NCI-H345 (cell line): ENCODE measurements at places on chromosomes 4 and X.

DNA sequence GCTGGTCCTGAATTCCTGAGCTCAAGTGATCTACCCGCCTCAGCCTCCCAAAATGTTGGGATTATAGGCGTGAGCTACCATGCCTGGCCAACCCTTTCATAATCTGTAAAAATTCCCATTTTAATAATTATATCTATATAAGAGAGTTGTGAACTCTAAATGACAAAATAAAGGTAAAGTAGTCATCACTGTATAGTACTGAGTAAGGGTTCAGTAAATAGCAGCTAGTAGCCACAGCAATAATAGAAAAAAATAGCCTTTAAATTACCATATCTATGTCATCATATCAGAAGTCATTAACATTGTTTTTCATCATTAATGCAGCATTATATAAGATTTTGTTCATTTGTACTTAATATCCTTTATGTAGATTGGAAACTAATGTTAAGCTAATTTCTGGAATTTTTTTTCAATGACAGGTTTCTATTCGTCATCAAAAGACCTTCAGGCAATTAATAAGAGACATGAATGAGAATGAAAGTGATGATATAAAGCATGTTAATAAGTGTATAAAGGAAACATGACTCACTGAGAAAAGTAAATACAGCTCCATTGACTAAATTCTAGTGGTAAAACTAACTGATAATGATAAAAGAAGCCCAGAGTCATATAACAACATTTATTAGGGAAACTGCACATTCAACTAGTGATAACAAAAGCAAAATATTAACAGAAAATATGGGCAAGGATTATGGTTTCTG is 85.9 kb upstream of the UGT8 start:
- no peak for DNase-seq

- DNase-seq, result no peak
Measured at GRCh38 chr4:67874986-67875385, 8.8 kb downstream of the TMPRSS11D start.

DNA sequence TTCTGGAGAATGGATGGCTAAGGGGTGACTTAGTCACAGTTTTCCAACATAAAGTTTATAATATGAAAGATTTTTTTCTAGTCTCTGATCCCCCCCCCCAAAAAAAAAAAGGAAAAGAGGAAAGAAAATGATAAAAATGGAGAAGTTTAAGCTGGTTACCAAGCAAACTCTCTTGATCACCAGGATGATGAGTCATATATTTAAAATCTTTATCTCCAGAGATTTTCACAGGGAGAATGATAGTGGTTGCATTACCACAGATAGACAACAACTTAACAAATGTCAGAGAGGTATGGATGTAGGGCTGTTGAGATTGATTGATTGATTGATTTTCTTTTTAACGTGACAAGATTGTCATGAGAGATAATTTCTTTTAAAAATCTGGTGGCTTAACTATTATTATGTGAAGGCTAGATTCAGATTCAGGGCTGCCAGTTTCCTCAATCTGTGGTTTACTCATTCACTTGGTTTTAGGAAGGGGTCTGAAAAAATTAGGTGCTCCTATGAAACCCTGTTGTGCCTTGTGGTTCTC is 13.3 kb upstream of the TEX13C start:
- DNase-seq, result no peak

- DNase-seq, result no peak
Measured at GRCh38 chr4:147730333-147730732, 1.6 kb upstream of the ARHGAP10 start.

GRCh38 chr4:168852933-168853713 is 156.9 kb downstream of the CBR4 start:
- no peak for DNase-seq

DNA sequence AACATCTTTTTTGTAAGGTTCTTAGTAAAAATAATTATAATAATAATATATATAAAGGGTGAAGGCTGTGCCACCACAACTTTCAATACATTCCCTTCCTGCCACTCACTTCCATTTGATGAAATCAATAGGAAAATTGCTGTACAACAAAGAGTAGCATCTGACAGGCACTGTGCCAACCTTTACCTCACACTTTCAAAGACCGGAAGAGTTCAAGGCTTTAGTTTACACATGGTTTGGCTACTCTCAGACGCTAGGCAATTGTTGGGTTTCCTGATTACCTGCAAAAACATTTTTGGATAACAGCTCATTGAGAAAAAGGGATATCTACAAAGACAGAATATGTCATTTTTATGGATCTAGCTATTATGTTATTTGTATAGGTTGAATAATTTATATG is 5.5 kb upstream of the ING2 start:
- peak; percentile 41 for DNase-seq

- DNase-seq, result no peak
Measured at GRCh38 chrX:140525448-140525847, 20.6 kb upstream of the SOX3 start.

DNA sequence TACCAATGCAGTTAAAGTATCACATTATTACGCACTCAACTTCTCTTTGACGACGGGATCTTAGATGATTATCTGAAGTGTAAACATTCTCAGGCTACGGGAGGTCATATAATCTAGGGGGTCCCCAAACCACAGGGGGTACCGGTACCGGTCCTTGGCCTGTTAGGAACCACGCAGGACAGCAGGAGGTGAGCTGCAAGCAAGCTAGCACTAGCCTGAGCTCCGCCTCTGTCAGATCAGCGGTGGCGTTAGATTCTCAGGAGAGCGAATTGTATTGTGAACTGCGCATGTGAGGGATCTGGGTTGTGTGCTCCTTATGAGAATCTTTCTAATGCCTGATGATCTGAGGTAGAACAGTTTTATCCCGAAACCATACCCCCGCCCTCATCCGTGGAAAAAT is 20.6 kb upstream of the PRR27 start:
- no peak for DNase-seq

DNA sequence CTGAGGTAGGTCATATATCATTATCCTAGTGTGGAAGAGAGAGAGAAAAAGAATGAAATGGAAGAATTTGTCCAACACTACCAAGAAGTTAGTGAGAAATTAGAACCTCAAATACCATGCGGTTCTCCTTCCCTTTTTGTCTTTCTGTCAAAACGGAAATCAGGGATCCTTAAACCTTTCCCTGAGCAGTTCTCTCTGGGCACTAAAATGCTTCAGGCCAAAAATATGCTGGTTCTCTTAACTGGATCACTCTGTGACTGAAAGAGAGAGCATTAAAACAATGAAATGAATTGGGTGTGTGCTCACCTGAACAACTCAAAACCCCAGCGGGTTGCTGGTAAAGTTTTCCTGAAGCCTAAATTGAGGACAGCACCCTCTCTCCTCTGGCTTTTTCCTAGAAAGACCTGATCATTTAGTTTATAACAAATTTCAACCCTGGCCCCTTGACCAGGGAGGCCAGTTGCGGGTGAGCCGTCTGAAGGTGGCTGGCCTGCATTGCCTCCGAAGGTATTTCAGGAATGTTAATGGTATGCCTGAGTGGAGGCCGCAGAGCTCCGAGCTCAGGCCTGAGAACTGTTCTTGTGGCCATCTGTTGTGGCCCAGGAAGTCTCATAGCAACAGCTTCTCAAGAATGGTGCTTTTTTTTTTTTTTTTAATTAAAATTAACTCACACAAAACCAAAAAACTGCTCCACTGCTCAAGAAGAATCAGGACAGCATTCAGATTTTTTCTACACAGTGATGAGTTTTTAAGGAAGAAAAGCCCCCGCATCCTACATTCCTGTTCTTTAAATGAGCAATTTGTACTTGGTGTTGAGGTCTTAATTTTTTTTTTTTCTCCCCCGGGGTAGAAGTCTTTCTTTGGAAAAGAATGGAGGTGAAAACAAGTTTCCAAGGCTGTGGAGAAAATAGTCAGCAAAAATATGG is 155.1 kb downstream of the SHROOM3 start:
- DNase-seq, result no peak

- no peak for DNase-seq
Measured at GRCh38 chr4:138999666-139000065, 15.9 kb upstream of the NOCT start.

- DNase-seq, result no peak
Measured at GRCh38 chrX:10175319-10175871, 18.6 kb downstream of the CLCN4 start.

DNA sequence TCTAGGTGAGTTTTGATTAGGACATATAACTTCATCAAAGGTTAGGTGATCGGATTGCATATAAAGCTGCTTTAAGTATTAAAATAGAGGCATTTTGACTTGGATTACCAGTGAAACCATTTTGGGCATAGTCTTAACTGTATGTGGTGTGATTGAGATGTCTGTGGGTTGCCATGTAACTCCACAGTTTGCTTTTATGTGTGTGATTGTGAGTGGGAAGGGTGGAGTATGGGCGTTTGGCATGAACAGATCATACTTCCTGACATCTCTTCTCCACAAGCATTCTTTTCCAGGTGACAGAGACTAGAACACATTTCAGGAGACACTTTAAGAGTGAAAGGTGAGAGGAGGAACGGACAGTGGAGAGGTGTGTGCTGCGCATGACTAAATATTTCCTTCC is 136.1 kb downstream of the CEP135 start:
- no peak for DNase-seq

- DNase-seq, result no peak
Measured at GRCh38 chr4:40305328-40306170, 29.6 kb upstream of the CHRNA9 start.

GRCh38 chrX:103440621-103441020 is 64.3 kb downstream of the BEX3 start:
- DNase-seq, result no peak

- no peak for DNase-seq
Measured at GRCh38 chr4:81606801-81607501, 135.2 kb upstream of the RASGEF1B start.

GRCh38 chrX:151789179-151789800 is 54.7 kb downstream of the CNGA2 start:
- DNase-seq, result no peak

- peak; percentile 66 for DNase-seq
Measured at GRCh38 chrX:10620121-10620699, at the start of gene MID1. TSS of gene MID1 (minus strand) at chrX:10620585. CDS start at chrX:10567547, 53,038 bp downstream.

DNA sequence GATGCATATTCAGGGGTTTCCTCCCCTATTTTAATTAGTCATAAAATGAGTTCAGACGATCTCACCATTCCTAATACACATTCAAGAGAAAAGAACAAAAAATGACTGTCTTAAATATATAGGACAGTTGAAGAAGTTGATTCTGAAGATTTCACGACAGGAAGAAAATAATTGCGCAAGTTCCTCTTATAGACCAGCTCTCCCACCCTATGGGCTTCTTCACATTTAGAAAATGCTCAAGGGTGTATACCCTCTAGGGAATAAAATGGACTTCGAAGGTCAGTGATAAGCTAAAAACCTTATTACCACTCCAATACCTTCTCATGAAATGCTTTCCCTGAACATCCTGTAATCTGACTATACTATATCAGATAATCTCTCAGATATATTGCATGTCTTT is 149.2 kb upstream of the TEX13C start:
- no peak for DNase-seq

DNA sequence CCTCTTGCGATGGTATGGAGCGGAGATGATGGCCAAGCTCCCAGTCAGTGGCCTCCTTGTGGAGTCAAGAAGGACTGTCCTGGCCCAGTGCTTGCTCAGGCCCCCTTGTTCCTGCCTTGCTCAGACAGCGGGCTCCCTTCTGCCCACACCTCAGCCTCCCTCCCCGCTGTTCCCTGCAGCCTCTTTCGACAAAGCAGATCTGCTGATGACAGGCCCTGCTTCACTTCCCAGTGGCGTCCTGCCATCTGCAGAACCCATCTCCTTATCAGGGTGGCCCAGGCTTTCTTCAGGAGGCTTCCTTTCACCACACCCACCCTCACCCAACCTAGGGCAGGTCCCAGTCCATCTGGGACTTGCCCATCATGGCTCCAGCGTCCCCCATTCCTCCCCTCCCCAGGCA is 80.0 kb downstream of the CLDN34 start:
- DNase-seq, result no peak

- DNase-seq, result peak; percentile 51
Measured at GRCh38 chr4:35300996-35301774, 943.1 kb downstream of the ARAP2 start.

- no peak for DNase-seq
Measured at GRCh38 chrX:41144873-41145272, 59.6 kb downstream of the USP9X start.

- DNase-seq, result peak; percentile 85
Measured at GRCh38 chrX:9318766-9319165, 146.1 kb upstream of the TBL1X start.

GRCh38 chr4:73865431-73866096 is 3.6 kb upstream of the CXCL1 start:
- no peak for DNase-seq

DNA sequence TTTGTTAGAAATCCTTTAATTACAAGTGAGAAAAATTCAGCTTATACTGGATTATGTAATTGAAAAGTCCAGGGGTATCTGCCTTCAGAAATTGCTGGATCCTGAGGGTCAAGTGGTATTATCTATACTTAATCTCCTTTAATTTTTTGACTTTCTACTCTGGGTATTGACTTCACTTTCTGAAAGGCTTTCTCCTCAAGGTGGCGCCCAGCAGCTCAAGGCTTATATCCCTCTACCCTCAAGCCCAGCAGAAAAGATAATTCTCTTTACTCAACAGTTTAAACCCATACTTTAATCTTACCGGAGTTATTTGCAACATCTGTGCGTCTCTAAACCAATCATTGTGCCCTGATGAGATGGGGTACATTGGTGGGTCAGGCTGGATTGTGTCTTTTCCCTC is 129.5 kb downstream of the LARP7 start:
- DNase-seq, result peak; percentile 0

DNA sequence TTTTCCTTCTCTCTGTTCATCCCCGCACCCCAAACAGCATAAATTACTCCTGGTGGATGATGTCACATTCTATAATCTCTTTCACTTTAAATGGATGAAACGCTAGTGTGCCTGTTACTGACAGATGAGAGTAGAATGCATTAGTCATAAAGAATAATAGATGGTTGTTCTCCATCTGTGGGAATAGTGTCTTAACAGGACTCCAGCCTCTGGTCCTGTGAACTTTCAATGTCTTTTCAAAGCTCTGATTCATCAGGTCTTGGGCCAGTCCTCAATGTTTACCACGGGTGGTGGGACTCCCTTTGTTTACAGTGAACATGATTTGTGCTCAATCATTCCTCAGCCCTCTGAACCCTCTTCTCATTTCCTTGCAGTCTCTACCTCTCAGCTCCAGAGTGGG is 182.6 kb downstream of the GABRB1 start:
- DNase-seq, result no peak

DNA sequence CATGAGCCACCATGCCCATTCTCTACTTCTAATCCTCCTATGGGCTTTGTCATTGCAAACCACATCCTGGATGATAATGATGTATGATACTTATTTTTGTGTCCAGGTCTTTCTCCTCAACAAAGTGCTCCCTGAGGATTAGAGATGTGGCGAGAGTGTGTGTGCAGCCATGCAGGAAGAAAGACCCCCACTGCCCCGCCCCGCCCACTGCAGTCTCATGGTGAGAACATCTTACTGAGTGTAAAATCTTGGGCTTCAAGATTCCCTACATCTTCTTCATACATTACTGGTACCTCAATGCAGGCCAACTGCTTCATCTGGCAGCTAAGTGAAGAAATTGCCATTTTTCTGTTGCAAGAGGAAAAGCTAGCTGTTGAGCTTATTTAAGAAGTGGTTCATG is 25.9 kb upstream of the MAP3K15 start:
- no peak for DNase-seq

GRCh38 chr4:7322166-7322991 is 112.4 kb downstream of the PSAPL1 start:
- DNase-seq, result no peak

- DNase-seq, result no peak
Measured at GRCh38 chrX:133215017-133215416, 3.1 kb downstream of the TFDP3 start.
